CD4-positive, alpha-beta T cell treated with Interferon gamma for 1 hour (primary cell): ENCODE measurements at places on chromosomes 7 and 10.
A peak's percentile ranks its signal among the peaks of the same experiment; 100 is the strongest.

DNA sequence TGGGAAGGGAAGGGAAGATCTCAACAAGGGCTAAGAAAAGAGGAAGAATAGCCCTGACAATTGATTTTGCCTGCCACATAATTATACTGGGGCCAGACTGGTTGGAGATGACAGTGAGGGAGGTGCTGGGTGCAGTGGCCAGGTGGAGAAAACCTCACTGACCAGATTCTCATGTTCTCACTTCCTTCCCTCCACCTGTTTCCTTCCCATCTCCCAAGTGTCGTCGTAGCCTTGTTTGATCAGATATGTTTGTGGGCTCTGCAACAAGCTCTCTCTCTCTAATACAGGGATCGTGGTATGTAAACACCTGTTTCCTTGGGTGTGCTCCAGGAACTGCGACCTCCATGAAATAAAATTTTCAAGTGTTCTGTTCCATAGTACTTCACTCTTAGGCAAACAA is 60.2 kb downstream of the VCL start:
- DNase-seq, result no peak

GRCh38 chr7:24763303-24763901 is 6.1 kb upstream of the GSDME start:
- DNase-seq, result no peak

DNA sequence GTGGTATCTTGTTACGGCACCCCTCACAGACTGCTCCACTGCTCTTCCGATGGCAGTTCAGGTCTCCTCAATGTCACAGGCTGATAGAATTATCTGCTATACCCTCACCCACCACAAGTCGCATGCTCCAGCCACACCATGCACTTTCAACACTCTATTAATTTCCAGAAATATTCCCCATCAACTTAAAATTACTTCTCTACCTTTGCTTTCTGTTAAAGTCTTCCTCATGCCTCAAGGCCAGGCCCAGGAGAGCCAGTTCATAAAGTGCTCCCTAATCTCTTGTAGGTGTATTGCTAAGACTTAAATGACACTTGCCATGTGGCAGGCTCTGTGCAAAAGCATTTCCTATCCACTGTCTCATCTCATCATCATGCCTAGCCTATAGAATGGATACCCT is 105.9 kb upstream of the ARID5B start:
- no peak for DNase-seq

DNA sequence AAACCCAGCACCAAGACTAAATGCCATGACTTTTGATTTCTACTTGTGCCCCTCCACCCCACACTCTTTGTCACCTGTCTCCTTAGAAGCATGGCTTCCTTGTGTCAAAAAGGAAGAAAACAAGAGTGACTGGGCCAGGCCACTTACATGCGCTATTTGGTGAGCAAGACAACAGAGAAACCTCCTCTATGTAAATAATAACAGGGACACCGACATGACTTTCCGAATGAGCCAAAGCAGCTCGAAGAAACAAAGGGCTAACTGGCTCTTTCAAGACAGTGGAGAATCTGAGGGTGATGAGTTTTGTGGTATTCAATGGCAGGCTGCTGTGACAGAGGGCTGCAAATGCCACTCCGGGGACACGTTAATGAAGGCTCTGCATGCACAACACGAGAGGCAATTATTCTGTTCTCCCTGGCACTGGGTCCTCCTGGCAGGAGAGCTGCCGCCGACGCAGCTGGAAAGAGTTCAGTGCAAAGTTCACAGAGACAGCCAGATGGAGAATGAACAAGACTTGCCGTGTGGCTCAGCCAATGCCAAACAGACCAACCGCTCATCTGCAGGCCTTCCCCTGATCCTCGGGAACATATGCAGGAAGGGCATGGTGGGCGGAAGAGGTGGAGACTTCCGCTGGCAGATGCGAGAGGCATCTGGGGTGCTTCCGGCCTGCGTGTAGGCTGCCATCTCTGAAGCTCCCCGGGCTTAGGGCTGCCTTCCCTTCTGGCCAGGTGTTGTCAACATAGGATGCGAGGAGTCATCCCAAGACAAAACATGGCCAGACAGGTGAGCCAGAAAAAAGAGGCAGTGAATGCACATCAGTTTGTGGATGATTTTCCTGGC is 59.1 kb upstream of the SMNDC1 start:
- DNase-seq, result no peak

DNA sequence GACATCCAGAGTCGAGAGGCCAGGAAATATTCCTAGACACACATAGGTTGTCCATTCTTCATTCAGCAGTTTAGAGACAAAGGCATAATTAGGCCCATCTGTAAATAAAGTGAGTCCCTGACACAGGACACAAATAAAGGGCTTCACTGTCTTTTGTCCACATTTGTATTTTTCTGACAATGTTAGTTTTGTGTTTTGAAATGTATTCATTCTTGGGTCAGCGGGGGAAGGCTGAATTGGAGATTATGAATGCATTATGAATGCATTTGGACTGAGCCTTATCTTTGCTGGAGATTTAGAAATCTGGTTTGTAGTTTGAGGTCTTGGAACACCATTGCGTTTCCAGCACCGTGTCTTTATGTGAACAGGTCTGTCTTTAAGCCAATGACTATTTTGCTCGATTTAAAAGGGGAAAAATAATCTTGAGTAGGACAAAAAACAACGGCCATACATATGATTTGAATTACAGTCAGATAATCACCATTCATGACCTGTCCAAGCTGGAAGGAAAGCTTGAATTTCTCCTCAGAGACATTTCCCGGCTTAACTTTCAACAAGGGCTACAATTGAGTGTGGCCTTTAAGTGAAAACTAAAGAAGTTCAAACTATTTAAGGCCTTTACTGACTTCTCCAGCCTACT is 334.8 kb downstream of the WDR11 start:
- no peak for DNase-seq

GRCh38 chr10:5840314-5841307 is 27.4 kb upstream of the GDI2 start:
- DNase-seq, result peak; percentile 80

- no peak for DNase-seq
Measured at GRCh38 chr10:3494131-3494837, 290.7 kb downstream of the KLF6 start.

DNA sequence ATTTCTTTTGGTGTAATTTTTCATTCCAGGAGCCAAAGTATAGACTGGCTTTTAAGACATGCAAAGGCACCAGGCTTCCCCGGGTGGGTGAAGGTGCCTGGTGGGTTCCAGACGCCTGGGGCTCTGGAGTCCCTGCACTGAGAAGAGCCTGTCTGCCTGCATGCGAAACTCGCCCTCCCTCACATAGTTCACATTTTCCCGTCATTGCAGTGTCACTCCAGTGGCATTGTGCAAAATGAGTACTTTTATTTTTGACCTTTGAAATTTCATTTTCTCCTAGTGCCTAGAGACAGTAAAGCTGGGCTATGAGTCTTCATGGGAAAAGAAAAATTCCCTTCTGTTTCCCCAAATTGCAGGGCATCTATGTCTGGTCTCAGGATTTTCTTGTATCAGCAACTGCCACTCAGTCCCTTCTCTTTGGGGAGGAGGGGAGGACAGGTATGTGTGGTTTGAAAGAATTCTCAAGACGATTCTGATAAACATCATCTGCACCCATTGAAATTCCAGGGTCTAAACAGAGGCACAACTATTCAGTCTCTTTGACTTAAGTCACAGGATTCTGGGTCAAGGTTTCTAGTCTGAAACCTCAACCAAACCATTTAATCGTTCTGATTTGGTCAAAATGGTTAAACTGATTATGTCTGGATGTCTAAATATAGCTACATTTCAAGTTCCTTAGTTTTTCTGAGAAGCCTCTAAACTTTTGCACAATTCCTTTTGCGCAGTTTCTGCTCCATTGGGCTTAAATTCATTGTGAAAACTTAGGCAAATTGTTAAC is 107.8 kb downstream of the CYP26A1 start:
- no peak for DNase-seq

DNA sequence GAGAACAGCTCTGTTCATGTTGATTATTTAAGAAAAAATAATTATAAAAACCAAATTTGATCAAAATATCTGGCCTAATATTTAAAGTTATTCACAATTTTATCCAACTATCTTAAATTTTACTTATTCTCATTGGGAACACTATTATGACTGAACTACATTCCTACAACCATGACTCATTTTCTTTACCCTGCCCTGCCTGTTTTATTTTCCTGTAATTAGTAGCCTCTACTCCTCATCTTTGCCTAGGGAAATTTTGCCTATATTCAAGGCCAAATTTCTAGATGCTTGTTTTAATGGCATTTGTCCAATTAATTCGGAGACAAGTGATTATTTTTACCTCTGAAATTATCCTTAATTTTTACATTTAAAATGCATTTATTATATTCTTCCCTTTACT is 289.7 kb upstream of the TMEM229A start:
- DNase-seq, result no peak

DNA sequence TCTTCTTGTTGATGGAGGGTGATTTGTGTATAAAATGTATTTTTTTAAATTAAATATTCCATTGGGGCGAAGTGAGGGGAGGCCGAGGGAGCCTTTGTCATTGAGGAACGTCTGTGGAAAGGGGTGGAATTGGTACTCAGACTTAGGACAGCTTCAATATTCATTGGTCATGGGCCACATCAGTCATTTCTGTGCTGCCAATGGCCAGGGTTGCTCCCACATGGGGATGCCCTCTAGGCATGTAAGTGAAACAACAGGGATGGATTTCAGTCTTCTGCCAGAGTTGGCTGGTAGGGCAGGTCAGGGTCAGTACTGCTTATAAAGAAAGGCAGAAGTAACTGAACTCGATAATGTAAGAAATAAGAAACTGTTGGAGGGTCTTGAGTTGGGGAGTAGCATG is 47.2 kb downstream of the NEURL1 start:
- DNase-seq, result no peak

GRCh38 chr10:85593226-85593772 is 773.3 kb downstream of the GRID1 start:
- no peak for DNase-seq

DNA sequence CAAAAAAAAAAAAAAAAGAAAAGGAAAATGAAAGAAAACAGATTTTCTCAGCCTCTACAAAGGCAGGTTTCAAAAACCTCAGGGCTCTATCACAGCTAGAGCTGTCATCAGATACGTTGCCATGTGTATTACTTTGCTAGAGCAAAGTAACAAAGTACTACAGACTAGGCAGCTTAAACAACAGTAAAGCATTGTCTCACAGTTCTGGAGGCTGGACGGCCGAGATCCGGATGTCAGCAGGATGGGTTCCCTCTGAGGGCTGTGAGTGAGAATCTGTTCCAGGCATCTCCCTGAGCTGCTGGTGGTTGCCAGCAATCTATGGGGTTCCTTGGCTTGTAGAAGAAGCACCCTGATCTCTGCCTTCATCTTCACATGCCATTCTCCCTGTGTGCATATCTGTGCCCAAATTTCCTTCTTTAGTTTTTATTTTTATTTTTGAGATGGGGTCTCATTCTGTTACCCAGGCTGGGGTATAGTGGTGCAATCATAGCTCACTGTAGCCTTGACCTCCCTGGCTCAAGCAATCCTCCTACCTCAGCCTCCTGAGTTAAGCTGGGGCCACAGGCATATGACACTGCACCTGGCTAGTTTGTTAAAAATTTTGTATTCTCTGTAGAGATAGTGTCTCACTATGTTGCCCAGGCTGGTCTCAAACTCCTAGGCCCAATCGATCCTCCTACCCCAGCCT is 48.9 kb upstream of the KDM7A start:
- DNase-seq, result no peak

DNA sequence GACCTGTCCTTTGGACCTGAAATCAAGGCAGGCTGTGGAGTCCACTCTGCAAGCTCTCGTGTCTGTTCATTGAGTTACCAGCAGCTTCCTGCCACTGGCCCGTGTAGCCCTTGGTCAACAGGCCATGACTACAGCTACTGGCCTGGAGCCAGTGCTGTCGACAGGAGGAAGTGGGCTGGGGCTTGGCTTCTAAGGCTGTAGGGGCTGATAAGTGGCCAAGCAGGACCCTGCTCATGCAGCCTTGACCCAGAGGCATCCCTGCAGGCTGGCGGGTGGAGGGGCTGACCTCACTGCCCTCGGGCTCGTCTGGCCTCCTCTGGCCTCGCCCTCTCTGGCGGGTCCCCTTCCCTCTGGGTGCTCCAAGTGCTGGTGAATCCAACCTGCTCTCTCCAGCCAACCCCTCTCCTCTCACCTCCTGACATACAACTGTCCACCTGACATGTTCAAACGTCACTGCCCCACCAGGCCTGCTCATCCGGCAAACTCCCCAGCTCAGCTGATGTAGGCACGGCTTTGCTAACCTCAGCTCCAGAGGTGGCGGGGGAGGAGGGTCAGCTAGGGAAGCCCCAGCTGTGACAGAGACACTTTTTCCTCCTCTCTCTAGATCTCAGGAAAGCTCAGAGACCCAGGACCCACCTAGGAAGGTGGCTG is 188.6 kb upstream of the LYZL2 start:
- peak; percentile 13 for DNase-seq

- no peak for DNase-seq
Measured at GRCh38 chr7:43954524-43955228, 28.4 kb downstream of the UBE2D4 start.

- DNase-seq, result no peak
Measured at GRCh38 chr7:69932034-69932628, 333.9 kb downstream of the AUTS2 start.

DNA sequence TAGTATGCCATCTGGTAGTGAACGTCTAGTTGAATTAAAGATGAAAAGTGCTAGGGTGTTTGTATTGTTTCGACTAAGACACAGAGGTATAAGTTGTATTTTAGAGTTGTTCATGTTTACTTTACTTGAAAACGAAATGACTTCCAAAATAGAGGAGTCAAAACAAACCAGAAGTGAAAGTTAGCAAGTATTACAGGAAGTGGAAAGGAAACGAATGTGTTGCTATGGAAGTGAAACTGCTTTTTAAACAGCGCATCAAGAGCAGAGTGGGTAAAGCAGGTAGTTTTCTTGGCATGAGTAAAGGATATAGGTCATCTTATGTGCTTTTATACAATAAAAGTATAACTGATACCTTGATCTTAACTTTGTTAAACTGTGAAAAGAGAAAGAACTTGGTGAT is 20.0 kb upstream of the GALNTL5 start:
- DNase-seq, result no peak

DNA sequence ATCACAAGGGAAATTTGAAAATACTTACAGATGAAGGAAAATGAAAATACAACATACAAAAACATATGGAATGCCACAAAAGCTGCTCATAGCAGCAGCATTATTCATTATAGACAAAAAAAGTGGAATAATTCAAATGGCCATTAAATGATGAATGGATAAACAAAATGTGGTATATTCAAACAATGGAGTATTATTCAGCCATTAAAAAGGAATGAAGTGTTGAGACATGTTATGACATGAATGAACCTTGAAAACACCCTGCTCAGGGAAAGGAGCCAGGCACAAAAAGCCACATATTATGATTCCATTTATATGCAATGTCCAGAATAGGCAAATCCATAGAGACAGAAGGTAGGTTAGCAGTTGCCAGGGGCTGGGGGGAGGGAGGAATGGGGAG is 62.6 kb upstream of the SFMBT2 start:
- DNase-seq, result no peak
